MM.1S (cell line): ENCODE measurements at places on chromosomes 3 and 15.

GRCh38 chr3:139491966-139492365, 15.7 kb upstream of the RBP2 start:
- DNase-seq: no peak

- DNase-seq: no peak
These were observed 31.1 kb upstream of the UBE2E2 start for GRCh38 chr3:23172059-23172458.

DNA sequence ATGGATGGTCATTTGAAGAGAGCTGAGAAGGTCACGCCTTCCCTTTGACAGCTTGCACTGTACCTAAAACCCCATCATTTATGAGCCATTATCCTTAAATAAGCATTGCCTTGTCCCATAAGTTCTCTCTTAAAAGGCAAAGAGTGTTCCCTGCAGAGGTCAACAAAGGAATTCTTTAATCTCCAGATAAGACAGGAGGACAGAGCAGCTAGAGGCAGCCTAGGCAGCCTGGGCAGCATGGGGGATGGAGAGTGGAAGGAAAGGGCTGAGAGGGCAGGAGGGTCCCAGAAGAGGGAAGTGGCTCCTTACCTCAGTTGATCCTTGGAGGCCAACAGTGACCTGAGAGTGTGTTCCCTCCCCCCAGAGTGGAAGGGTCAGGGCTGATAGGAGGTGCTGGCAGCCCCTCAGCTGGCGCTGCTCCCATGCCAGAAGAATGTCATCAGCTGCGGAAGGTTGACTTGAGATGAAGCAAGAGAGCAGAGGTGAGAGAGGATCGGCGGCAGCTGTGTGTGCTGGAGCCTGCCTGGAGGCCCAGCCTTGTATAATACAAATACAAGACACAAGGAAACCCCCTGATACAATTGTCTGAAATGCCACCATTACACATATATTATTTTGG, 12.8 kb downstream of the KBTBD13 start:
- DNase-seq: no peak

DNA sequence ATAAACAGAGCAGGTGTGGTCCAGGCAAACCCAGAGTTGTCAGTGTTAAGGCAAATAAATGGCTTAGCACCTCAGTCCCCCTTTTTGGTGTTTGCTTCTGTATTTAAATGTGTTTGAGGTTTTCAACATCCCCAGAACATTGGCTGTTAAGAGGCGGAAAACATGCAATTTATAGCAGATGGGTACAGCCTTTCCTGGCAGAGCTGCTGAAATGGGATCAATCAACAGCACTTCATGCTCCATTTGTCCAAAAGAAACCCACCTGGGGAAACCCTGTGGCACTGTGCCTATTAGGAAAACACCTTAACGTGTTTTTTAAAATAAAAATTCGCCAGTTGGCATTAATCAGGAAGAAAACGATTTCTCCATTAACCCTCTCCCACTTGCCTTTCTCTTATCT, 135.4 kb downstream of the MCTP2 start:
- no peak for DNase-seq

GRCh38 chr3:40167958-40168357, 141.5 kb upstream of the EIF1B start:
- DNase-seq: no peak
